PC-3 (cell line): ENCODE measurements at places on chromosomes 2 and 18. TPM values are rescaled to one million over a fixed set of nuclear protein-coding genes. Genes with fewer than 3 reads are reported as not detected.

GRCh38 chr2:235051436-235052260 is 99.8 kb downstream of the SH3BP4 start:
- DNase-seq: no peak

GRCh38 chr2:148888986-148889385 is 14.0 kb downstream of the KIF5C start:
- no peak for DNase-seq

GRCh38 chr2:198408171-198408570 is 603.8 kb downstream of the PLCL1 start:
- DNase-seq: no peak

KIAA1328 gene
- total RNA-seq: 1.6 and 4.4 TPM in 2 replicates

GRHL1 gene
- total RNA-seq: 9.3 and 10.3 TPM in 2 replicates

DNA sequence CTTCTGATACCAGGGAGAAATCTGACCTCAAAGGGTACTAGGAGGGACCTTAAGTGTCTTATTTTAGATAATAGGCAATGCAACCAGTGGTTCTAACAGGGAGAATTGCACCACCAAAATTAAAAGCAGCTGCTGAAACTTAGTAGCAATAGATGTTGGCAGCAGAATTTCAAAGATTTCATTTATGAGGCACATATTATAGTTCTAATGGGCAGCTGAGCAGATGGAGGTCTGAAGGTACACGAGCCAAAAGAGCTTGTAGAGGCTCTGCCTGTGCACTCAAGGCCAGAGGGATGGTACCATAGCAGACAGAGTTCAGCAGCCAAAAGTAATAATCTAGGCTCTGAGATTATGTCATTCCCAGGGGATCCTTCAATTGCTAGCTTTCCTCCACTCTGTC is 87.3 kb upstream of the NCKAP5 start:
- no peak for DNase-seq

DNA sequence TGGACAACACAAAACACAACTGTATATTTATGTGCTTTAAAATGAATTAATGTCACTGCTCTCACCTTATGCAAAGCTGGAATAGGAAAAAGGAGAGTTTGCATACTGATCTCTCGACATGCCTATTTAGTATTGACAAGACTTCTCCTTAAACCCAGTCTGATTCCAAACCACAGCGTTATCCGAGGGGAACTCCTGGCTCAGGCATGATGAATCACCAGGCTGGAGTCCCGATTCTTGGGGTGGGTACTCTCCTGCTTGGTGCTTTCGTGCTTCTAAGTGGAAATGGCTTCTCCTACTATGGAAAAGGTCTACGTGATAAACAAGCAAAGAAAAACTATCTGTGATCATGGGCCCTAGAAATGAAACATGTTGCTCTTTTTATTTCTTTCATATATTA is 88.9 kb upstream of the SLC35G4 start:
- DNase-seq: no peak

DNA sequence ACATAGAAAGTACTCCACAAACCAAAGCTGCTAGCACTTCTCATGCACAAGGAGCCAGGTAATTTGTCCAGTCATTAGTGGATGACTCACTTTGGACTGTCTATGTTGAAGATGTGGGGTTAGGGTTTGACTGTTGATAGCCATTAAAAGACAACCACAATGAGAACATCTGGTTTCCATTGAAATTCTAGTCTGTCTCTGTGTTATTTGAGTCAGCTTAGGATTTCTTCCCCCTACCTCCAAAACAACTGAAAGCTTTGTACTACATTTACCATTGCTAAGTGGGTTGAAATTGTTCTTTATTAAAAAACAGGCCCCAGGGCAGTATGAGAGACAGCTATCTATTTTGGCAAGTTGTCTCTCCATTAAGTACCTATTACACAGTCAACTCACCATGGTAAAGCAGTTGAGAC is 50.2 kb upstream of the ANKRD44 start:
- DNase-seq: no peak

- DNase-seq: peak; percentile 90
Observed at GRCh38 chr2:142596334-142597088, 281.0 kb upstream of the KYNU start.

DNA sequence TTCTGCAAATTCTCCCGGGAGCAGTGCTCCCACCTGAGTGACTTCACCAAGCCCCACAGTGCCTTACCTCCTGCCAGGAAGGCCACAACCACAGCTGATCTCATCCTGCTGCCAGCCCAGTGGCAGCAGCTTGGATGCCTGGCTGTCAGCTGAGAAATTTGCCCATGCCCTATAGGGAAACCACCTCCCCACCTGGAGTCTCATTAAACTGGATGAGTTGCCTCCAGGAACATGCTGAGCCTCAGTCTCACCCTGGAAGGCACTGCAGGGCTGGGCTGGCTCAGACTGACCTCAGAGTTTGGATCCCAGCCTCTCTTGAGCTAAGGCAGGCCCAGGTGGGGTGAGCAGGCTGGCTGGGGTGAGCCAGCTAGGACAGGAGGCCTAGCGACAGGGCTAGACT is 23.3 kb downstream of the REEP1 start:
- DNase-seq: no peak

DNA sequence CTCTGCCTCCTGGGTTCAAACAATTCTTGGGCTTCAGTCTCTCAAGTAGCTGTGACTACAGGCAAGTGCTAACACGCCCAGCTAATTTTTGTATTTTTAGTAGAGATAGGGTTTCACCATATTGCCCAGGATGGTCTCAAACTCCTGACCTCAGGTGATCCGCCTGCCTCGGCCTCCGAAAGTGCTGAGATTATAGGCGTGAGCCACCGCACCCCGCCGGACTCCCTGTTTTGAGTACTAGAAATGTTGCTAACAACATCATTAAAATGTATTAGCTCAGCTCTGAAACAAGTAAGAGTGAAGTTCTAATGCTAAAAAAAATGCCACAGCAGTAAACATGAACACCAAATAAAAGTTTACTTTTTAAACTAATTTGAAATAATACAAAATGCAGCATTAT is 937.7 kb downstream of the CPS1 start:
- no peak for DNase-seq

PARD3B gene
- 3.9 and 10.9 TPM in 2 replicates for total RNA-seq

DNA sequence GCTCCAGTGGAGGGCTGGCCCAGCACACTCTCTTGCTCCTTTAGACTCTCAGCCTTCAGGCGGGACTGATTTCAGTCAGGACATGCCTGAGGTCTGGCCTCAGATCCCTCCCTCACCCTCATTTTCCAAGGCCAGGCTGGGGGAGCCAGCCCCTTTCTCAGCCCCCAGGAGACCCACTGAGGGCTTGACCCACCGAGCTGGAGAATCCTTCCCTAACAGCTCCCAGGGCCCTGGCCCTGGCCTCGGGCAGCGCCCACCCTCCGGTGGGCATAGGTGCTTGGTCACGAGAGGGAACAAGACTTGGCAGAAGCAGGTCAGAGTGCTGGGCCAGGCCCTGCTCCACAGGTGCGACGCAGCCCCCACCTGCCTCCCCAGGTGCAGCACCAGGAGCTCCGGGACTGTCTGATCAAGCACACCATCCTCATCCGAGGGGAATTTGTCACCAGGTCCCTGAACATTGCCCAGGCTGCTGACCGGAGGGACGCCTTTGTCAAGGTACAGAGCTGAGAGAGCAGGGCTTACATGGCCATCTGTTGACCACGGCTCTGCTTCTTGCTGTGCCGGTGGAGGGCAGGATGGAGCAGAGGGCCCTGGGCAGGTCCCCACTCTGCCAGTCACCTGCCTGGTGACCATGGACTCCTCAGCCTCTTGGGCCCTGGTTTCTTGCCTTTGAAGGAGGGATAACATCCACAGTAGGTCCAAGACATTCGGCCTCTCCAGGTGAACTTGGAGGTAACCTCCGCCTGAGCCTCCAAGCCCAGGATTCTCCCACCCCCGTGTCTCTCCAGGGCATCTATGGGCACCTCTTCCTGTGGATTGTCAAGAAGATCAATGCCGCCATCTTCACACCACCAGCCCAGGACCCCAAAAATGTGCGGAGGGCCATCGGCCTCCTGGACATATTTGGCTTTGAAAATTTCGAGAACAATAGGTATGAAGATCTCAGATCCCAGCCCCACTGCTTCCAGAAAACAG is 46.3 kb downstream of the MYO7B start:
- DNase-seq: no peak

KIF5C gene
- total RNA-seq: 4.0 and 7.3 TPM in 2 replicates

CCDC74A gene
- total RNA-seq: 6.5 and 13.7 TPM in 2 replicates

GRCh38 chr2:212535996-212536816 is 2.4 kb downstream of the ERBB4 start:
- DNase-seq: no peak

DNA sequence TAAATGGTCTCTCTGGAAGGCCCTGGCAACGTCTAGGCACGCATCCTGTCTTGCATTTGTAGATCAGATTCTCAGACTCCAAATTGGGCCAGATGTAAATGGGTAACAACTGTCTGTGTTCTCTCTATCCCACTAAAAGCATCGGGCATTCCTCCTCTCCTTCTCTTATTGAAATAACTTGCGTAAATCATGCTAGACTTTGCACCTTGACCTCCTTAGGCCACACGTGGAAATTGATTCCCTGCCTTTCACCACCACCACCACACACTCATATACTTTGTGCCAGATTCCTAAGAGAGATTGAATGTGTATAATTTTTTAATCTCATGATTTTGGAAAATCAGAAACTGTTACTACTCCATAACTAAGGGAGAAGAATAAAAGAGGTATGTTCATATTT is 21.3 kb downstream of the MAPRE3 start:
- DNase-seq: no peak

GRCh38 chr2:204306667-204307066 is 238.6 kb upstream of the PARD3B start:
- no peak for DNase-seq

DNA sequence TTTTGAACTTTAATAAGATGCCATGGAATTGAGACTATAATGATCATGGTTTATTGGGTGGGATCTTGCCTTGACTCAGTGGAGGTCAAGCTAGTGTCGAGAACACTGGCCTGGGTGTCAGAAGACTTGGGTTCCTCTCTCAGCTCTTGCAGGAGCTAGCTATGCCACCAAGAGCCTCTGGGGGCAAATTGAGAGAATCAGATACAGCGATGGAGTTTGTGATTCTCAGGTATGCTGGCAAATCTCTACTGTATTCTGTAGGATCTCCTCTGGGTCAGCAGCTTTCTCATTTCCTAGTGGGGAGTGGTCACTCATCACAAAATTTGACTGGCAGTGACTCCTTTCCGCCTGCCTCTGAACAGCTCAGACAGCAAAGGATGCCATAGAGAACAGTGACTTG is 477.0 kb downstream of the RNF144A start:
- DNase-seq: no peak

- DNase-seq: no peak
Observed at GRCh38 chr2:130339885-130340745, 2.6 kb upstream of the IMP4 start.

MC5R gene
- total RNA-seq: not detected in 2 replicates

DNA sequence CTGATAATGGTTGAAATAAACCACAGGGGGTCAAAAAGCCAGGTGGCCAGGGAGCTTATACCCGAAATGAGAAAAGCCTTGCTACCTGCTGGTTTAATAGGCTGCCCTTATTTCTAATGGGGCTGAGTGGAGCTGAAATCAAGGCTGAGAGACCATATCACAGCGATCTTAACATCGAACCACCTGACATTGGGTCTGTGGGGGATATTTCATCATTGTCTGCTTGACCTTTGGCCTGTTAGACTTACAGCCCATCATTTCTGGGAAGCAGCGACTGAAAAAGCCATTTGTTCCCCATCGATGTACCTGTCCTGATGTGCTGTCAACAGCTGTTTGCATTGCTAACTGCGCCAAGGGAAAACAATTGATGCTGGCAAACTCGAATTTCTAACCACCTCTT is 199.7 kb upstream of the SLC14A2 start:
- DNase-seq: no peak

DNA sequence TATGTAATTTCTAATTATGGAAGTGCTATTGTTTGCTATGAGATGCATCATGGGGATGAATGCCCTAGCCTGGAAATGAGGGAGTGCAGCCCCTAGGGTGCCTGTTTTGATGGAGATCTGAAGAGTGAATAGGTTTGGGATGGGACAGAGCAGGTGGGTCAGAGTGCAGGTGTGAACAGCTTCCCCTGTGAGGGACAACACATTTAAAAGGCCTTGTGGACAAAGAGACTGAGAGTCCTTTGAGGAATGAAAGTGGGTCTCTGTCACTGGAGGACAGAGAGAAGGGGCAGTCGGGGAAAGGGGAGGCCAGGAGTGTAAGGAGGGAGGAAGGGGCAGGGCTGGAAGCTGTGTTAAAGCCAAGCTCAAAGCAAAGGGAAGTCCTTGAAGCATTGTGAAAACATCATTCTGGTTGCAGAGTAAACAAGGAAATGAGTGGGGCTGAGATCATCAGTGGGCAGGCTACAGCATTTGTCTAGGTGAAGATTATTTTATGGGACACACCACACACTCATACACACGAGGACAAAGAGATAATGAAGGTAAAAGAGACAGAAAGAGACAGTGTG is 877.6 kb downstream of the SLC4A3 start:
- peak; percentile 86 for DNase-seq

DNA sequence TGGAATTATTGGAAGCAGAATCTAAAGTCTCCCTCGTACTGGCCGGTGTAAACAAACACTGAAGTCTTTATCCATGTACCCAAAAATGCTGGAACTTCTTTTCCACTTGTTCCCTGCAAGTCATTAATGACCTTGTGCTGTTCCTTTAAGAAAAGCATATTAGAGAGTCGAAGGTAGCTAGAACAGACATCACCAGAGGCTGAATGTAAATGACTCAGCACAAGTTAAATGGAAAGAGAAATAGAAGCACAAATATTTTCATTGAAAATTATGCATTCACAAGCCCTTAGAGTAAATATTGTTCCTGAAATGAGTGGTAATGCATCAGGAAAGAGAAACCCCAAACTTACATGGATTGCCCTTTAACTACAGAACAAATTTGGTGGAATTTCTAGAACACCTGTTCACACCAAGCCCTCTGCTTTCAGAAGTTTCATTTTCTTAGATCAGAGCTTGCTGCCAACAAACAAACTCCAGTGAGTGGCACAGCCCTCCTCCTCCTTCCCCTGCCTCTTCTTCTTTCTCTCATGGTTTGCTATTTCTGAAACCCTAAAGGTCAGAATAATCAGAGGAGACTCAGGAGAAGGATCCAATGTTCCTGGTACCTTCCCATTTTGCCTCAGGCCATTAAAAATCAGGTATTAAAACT is 264.3 kb downstream of the TXNL1 start:
- peak; percentile 60 for DNase-seq

DNA sequence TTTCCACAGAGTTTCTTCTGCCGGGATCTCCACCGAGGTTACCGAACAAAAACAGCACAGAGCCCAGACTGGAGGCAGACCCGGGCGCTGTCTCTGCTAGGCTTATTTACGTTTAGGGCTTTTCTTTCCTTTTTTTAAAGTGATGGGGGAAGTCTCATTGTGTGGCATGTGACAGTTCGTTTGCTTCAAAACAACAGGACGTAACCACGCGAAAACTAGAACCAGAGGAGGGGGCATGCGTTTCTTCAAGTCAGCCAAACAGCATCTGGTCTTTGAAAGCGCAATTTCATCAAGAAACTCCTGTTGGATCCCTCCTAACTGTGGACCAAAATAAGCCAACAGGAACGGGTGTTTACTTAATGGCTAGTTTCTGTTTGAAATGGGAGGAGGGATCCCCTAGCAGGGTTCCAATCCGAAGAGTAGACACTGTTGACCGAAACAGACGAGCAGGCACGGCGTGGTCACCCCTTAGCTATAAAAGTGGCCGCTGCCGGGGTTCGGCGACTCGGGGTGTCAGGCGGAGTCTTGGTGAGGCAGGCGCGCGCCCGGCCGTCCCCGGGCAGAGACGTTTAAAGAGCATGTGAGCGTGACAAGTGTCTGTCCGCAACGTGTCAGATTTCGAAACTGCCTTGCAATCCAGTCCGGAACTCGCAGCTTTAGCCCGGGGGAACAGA is 997 bp upstream of the TGIF1 start:
- peak; percentile 92 for DNase-seq
